CD4-positive, CD25-positive, alpha-beta regulatory T cell (primary cell): ENCODE measurements at places on chromosomes 2 and 18. TPM values are rescaled to one million over a fixed set of nuclear protein-coding genes. Genes with fewer than 3 reads are reported as not detected.

Gene ARPC2
- 741 TPM for polyA plus RNA-seq

Gene DSC2
- polyA plus RNA-seq, result not detected

Gene ACVR1C
- polyA plus RNA-seq, result 0.05 TPM

Gene KCNK3
- polyA plus RNA-seq, result not detected
